ENCODE measurements at places on chromosomes 12 and 14.

- no peak for DNase-seq
Measured at GRCh38 chr12:110591451-110592051, 8.4 kb upstream of the PPTC7 start.

GRCh38 chr14:55908106-55908505 lies 210.1 kb upstream of the PELI2 start:
- DNase-seq, result no peak

DNA sequence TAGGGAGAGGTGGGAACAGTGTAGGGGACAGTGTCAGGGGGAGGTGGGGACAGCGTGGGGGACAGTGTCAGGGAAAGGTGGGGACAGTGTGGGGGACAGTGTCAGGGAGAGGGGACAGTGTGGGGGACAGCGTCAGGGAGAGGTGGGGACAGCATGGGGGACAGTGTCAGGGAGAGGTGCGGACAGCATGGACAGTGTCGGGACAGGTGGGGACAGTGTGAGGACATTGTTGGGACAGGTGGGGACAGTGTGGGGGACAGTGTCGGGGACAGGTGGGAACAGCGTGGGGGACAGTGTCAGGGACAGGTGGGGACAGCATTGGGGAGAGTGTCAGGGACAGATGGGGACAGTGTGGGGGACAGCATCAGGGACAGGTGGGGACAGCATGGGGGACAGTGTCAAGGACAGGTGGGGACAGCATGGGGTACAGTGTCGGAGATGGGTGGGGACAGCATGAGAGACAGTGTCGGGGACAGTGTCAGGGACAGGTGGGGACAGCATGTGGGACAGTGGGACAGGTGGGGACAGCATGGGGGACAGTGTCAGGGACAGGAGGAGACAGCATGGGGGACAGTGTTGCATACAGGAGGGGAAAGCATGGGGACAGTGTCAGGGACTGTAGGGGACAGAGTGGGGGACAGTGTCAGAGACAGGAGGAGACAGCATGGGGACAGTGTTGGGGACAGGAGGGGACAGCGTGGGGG lies 139.0 kb downstream of the TMEM121 start:
- no peak for DNase-seq

DNA sequence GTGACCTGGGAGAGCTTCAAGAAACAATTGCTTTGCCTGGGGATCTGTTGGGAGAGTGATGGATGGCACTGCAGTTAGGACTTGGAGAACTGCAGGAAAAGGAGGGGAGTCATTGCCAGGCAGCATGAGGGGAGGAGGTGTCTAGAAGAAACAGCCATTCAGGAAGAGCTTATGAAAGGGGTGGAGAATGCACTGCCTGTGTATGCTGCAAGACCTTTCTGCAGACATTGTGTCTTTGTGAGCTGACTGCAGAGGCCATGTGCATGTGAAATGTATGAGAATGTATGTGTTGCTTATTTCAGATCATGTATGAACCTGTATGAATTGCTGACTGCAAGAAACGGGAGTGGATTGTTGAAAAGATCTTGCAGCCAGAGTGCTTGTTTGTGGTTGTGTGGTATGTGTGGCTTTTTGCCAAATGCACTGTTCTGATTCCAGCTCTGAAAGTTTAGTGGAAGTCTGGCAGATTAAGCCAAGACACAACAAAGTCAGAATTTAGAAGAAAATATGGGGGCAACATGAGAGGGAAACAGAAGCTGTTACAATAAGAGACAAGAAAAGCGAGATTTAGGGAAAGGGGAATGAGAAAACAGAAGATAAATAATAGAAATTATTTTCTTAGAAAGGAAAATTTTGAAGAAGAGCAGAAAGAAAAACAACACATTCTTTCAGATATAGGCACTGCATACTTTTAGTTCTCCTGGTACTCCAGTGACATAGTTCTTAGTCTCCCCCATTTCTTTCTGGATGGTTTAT lies 9.8 kb upstream of the RIMKLB start:
- DNase-seq, result peak; percentile 2

DNA sequence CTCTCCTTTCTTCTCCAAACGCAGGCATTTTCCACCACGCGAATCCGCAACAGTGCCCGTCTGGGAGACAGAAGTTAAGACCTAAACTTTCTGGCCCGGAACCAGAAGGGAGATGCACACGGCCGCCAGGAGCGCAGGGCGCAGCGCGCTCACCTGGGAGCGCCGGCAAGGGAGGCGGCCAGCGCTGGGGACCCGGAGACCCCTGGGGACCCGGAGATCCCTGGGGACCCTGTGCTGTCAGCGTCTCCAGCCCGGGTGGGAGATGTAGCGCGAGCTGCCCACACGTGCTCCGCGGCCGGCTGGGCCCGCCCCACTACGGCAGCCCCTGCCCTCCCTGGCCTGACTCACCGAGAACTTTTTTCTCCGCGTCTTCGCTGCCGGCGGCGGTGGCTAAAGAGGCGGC lies 620 bp downstream of the YBX3 start:
- no peak for DNase-seq

DNA sequence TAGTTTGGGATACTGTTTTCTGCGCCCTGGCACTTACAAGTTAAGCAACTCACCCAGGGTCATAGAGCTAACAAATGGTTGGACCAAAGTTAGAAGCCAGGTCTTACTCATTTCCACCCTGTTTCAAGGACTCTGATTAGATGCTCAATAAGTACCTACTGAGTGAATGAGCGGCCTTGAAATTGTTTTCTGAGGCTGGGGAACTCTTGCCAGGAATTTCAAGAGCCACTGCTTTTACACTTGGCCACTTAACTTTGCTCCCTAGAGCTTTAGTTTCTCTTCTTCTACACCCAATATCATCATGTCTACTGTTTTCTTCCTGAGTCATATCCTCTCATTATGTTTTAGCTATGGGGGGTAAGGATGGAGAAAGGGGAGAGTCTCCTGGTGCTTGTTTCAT lies 431.6 kb downstream of the ZFP36L1 start:
- DNase-seq, result no peak

DNA sequence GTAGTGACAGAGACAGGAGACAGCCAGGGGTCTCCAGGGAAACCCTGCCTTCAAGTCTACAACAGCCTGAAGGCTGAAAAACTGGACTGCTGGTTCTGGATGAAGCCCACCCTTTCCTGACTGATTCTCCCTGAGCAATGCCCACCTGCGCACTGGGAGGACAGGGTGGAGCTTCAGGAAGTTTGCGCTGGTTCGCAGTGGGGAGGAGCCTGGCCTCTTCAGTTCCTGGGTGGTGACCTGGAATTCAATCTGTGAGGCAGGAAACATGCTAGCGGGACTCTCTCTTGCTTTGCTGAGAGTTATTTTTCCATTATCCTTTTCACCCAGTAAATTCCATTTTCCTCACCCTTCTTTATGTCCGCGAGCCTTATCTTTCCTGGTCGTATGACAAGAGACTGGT lies 600.8 kb downstream of the TRHDE start:
- no peak for DNase-seq

DNA sequence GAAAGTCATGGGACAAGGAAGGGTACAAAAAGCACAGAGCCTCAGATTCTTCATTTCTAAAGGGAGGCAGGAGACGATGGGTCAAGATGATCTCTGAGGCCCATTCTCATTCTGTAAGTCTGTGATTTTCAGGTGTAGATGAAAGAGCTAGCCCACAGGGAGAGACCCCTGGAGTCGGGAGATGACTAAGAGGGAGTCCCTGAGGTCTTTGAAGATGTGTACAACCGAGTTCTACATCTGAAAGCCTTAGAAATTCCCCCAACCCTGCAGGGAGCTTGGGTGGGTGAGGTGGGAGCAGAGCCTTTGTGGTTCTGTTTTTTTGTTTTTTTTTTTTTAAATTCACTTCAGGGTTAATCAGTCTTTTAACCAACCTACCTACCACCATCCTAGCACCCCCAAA lies 3.1 kb downstream of the WNT10B start:
- DNase-seq, result no peak

DNA sequence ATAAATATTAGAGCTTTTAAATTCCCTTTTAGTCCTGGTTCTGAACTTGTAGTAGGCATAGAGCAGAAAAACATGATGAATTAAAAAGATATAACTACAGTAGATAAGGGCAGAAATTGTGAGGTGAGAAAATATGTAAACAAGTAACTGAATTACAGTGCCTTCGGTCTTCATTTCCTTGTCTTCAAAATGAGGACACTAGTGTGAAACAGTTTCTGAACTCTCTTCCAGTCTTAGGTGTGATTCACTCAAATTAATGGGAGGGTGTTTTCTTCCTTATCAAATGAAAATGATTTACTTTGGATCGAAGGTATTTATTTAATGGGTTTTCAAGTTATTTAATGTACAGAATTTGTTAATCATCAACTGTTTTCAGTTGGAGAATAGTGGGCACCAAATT lies 1.5 kb downstream of the FGD4 start:
- no peak for DNase-seq

DNA sequence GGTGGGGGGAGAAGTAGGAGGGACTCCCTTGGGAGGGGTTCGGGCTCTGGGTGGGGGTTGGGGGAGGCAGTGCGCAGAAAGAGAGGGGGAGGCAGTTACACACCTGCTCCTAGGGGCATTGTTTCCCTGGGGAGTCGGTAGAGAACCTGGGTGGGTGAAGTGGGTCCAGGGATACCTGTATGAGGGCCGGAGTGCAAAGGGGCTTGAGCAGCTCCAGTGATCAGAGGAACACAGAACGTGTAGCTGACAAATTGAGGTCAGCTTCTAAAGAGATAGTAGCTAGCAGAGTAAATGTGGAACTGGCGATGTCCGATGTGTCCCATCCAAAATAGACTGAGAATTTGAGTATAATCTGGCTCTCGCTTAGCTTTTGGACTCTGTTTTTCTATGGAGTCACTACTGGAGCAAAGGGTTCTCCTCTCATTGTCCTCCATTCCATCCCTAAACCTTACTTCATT lies 502 bp downstream of the SMARCD1 start:
- no peak for DNase-seq

DNA sequence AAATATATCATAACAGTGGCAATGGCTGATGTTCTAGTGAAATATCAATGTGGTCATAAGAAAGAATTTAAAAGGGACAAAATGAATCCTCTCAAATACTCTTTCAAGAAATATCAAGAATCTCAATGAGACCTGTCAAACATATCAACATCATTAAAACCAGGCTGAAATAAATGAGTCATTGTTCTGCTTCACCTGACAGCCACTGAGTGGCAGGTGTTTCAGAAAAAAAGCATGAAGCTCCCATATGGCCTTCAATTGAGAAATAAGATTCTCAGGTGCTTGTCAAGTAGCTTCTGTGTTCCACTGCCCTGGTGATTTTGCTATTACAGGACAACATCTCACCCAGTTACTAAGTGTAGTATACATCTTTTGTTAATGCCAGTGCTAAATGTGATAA lies 21.5 kb downstream of the ANAPC5 start:
- no peak for DNase-seq

GRCh38 chr12:119659289-119659897 lies 8.5 kb upstream of the PRKAB1 start:
- DNase-seq, result no peak

GRCh38 chr14:99246536-99247097 lies 25.4 kb downstream of the BCL11B start:
- DNase-seq, result no peak

GRCh38 chr12:27541031-27541719 lies 17.2 kb downstream of the PPFIBP1 start:
- no peak for DNase-seq

DNA sequence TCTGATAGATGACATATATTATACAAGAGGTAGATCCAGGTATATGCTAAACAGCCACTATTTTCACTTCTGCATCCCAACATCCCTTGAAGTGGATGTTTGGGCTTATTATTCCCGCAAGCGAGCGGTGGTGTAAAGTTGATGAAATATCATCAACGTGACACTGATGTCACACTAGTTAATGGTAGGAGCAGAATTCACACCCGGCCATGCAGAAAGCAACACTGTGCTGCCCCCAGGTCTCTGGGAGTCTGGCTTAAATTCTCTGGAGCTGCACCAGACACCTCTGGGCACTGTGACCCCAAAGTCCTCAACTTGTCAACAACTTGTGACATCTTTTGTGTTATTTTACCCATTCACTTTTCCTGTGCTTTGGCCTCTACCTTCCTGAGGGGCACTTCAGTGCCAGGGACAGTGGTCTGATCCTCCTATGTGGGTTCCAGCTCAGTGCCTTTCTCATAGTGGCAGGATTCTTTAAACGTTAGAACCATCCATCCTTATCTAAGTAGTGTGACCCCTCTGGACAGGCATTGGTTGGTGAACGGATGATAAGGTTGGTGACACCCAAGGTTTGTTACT lies 952 bp downstream of the DRAM1 start:
- no peak for DNase-seq

DNA sequence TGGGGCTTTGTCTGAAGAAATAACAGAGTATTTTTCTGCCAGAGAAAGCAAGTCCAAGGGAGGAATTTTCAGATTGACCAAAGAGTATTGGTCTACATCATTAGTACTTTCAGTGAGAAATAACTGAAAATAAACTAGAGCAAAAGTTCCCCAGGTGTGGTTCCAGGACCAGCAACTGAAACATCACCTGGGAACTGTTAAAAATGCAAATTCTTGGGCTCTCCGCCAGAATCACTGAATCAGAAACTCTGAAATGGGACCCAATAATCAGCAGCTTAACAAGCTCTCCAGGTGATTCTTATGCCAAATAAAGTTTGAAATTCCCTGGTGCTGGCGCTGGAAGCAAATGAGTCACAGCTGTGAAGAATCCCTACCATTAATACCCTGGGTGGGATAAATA lies 52.1 kb downstream of the EIF2S3B start:
- no peak for DNase-seq

Data from NCI-H1930 (cell line).